ENCODE measurements at places on chromosomes 12 and 14. TPM values are rescaled to one million over a fixed set of nuclear protein-coding genes. Genes with fewer than 3 reads are reported as not detected.

Gene TMEM117
- 3.7 TPM for total RNA-seq

Gene C14orf132
- 0.98 TPM for total RNA-seq

Gene DTX1
- total RNA-seq = not detected

Gene CLEC9A
- total RNA-seq = not detected

Gene GPR135
- total RNA-seq = 2.3 TPM

Gene ANO4
- total RNA-seq = not detected

Gene CYP27B1
- 0.67 TPM for total RNA-seq

Gene PIANP
- total RNA-seq = not detected

Gene DNAJC22
- 0.29 TPM for total RNA-seq

Gene LPAR5
- not detected for total RNA-seq

Gene CD4
- not detected for total RNA-seq

Gene CMA1
- not detected for total RNA-seq

Gene GCN1
- 150 TPM for total RNA-seq

Gene GNG2
- 8.2 TPM for total RNA-seq

Gene PPM1H
- total RNA-seq = 4.3 TPM

Gene FAM90A1
- total RNA-seq = not detected

Gene OR6C2
- not detected for total RNA-seq

Gene DENR
- total RNA-seq = 43.1 TPM

Gene ST8SIA1
- under 0.01 TPM for total RNA-seq

Gene CDKN3
- 40.1 TPM for total RNA-seq

Gene TGM1
- 0.98 TPM for total RNA-seq

Gene BDKRB2
- 0.38 TPM for total RNA-seq

Gene TDRD9
- 1.2 TPM for total RNA-seq

Gene LRFN5
- total RNA-seq = 0.10 TPM

Gene CBLN3
- total RNA-seq = 1.2 TPM

Gene BDKRB1
- total RNA-seq = not detected

Gene MGAT4C
- 0.10 TPM for total RNA-seq

Gene IFI27
- total RNA-seq = 22.2 TPM

Gene CNTN1
- total RNA-seq = under 0.01 TPM

Gene LRP6
- 39.5 TPM for total RNA-seq

Gene MYF5
- total RNA-seq = not detected

Gene KRAS
- 16.3 TPM for total RNA-seq

Gene GLIPR1L1
- not detected for total RNA-seq

Gene UBE3B
- 36.1 TPM for total RNA-seq

Gene BICDL1
- total RNA-seq = not detected

Gene OTX2
- total RNA-seq = not detected

Gene ARL6IP4
- 213 TPM for total RNA-seq

Gene NFATC4
- 11.4 TPM for total RNA-seq

Data from vein endothelial cell (primary cell).